Cardiac ventricle fibroblast (primary cell): ENCODE measurements at places on chromosomes 4 and X. TPM values are rescaled to one million over a fixed set of nuclear protein-coding genes. Genes with fewer than 3 reads are reported as not detected.

MBNL3 gene
- total RNA-seq = 3.7 and 4.2 TPM in 2 replicates

XK gene
- under 0.01 TPM in 1 of 2 replicates, not detected in the other for total RNA-seq

TRIM61 gene
- 1.6 and 2.7 TPM in 2 replicates for total RNA-seq

GLOD5 gene
- total RNA-seq = not detected in 2 replicates

CYSLTR1 gene
- not detected in 2 replicates for total RNA-seq
